ENCODE measurements at places on chromosomes 2 and 18. TPM values are rescaled to one million over a fixed set of nuclear protein-coding genes. Genes with fewer than 3 reads are reported as not detected.

The DPP4 gene
- total RNA-seq = 87.2 TPM

The CIB4 gene
- not detected for total RNA-seq

The ACADL gene
- total RNA-seq = not detected

The ONECUT2 gene
- total RNA-seq = under 0.01 TPM

The SLC19A3 gene
- total RNA-seq = 0.19 TPM

The CRYGC gene
- total RNA-seq = not detected

The IL1B gene
- total RNA-seq = 229 TPM

The NYAP2 gene
- total RNA-seq = not detected

The ACMSD gene
- total RNA-seq = 0.28 TPM

The EN1 gene
- not detected for total RNA-seq

The CD226 gene
- total RNA-seq = under 0.01 TPM

The PSMA8 gene
- total RNA-seq = under 0.01 TPM

The ARHGEF33 gene
- 0.85 TPM for total RNA-seq

The DAW1 gene
- 31.6 TPM for total RNA-seq

The INHA gene
- total RNA-seq = not detected

The CIAO1 gene
- total RNA-seq = 87.8 TPM

The APCDD1 gene
- total RNA-seq = 0.19 TPM

The OTOF gene
- total RNA-seq = 0.19 TPM

The STAT1 gene
- 202 TPM for total RNA-seq

The POMC gene
- 0.85 TPM for total RNA-seq

The EML6 gene
- total RNA-seq = 0.58 TPM

The CMPK2 gene
- 0.38 TPM for total RNA-seq

The CASP8 gene
- 24.2 TPM for total RNA-seq

The UGT1A10 gene
- not detected for total RNA-seq

The XDH gene
- total RNA-seq = 0.38 TPM

The DPYSL5 gene
- not detected for total RNA-seq

The LRRTM4 gene
- not detected for total RNA-seq

The CTNNA2 gene
- total RNA-seq = under 0.01 TPM

The FABP1 gene
- not detected for total RNA-seq

The SPDYA gene
- 0.58 TPM for total RNA-seq

The IL36RN gene
- total RNA-seq = under 0.01 TPM

The ALLC gene
- under 0.01 TPM for total RNA-seq

The ASIC4 gene
- not detected for total RNA-seq

The UPP2 gene
- total RNA-seq = not detected

The TWSG1 gene
- 101 TPM for total RNA-seq

The CFAP65 gene
- not detected for total RNA-seq

The AQP12B gene
- total RNA-seq = not detected

The WNT10A gene
- total RNA-seq = under 0.01 TPM

The GPR45 gene
- total RNA-seq = not detected

The SLC9A4 gene
- not detected for total RNA-seq

The WIPF1 gene
- total RNA-seq = 5.6 TPM

The ABCG8 gene
- not detected for total RNA-seq

The KIDINS220 gene
- total RNA-seq = 72.5 TPM

The B3GNT7 gene
- total RNA-seq = under 0.01 TPM

The DNAJC5G gene
- total RNA-seq = not detected

The MYO7B gene
- total RNA-seq = under 0.01 TPM

The THSD7B gene
- total RNA-seq = 4.2 TPM

The LCT gene
- total RNA-seq = under 0.01 TPM

The PROM2 gene
- under 0.01 TPM for total RNA-seq

The TUBB8B gene
- total RNA-seq = not detected

The ALMS1 gene
- total RNA-seq = 14.4 TPM

The CAPN14 gene
- total RNA-seq = 0.28 TPM

The TMEM185B gene
- total RNA-seq = 29.0 TPM

The RTKN gene
- total RNA-seq = 13.5 TPM

The CCDC85A gene
- 5.4 TPM for total RNA-seq

The MC2R gene
- not detected for total RNA-seq

The FOXI3 gene
- not detected for total RNA-seq

The NGEF gene
- 1.9 TPM for total RNA-seq

The MDH1B gene
- 0.56 TPM for total RNA-seq
